Astrocyte (in vitro differentiated cells and primary cell): ENCODE measurements at places on chromosomes 7 and 10. TPM values are rescaled to one million over a fixed set of nuclear protein-coding genes. Genes with fewer than 3 reads are reported as not detected.

GRCh38 chr7:45007571-45008328, 7.7 kb downstream of the CCM2 start:
- DNase-seq = no peak

- DNase-seq = no peak
These were observed 45.9 kb upstream of the PTF1A start for GRCh38 chr10:23146258-23146657.

GNG11 gene
- 7.7 and 8.8 TPM in 2 replicates for total RNA-seq

GNGT1 gene
- total RNA-seq = not detected in 2 replicates

ZC3HAV1L gene
- 11.9 and 12.3 TPM in 2 replicates for total RNA-seq

ATP6V0E2 gene
- 14.2 and 16.0 TPM in 2 replicates for total RNA-seq

- DNase-seq = no peak
These were observed 221.5 kb upstream of the FOXK1 start for GRCh38 chr7:4460597-4460996.

DNA sequence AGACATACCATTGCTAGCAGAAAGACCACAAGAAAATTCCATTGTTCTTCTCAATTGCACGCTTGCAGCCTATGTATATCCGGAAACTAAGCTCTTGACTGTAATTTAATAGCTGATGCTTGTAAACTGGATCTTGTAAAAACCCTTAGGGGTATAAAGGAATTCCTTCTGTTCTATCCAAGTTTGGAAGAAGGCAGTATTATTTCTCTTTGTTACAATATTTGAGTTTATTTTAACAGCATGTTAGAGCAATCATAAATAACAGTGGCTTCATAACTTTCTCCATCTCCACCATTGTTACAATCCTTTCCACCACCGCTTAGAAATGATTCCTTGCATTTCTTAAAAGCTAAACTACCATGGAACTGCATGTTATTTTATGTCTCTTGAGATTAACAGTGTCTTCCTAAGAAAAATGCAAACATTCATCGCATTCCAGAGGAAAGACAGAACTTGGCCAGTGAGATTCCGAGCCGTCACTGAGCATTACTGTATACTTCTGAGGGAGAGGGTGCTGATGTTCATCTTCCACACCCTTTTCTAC, 92.5 kb downstream of the TRIL start:
- no peak for DNase-seq

CPN1 gene
- not detected in 2 replicates for total RNA-seq

CRYGN gene
- not detected in 2 replicates for total RNA-seq

DNA sequence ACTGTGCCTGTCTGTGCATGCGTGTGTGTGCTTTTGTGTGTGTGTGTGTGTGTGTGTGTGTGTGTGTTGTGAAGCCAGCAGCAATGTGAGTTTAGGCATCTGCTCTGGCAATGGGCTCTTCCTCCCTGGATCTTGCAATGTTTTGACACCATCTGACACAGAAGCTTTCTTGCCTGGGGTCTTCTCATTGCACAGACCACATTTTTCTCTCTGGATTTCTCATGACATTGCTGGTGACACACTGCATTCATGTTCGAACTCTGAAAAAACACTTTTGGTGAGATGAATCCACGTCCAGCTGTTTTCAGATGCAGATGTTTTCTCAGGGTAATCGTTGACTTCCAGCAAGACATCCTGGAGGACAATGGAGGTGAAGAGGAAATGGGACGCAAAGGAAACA, 63.0 kb upstream of the FZD8 start:
- DNase-seq = no peak

- DNase-seq = peak; percentile 66
These were observed 122.6 kb upstream of the ASAH2 start for GRCh38 chr10:50373821-50374501.

DNA sequence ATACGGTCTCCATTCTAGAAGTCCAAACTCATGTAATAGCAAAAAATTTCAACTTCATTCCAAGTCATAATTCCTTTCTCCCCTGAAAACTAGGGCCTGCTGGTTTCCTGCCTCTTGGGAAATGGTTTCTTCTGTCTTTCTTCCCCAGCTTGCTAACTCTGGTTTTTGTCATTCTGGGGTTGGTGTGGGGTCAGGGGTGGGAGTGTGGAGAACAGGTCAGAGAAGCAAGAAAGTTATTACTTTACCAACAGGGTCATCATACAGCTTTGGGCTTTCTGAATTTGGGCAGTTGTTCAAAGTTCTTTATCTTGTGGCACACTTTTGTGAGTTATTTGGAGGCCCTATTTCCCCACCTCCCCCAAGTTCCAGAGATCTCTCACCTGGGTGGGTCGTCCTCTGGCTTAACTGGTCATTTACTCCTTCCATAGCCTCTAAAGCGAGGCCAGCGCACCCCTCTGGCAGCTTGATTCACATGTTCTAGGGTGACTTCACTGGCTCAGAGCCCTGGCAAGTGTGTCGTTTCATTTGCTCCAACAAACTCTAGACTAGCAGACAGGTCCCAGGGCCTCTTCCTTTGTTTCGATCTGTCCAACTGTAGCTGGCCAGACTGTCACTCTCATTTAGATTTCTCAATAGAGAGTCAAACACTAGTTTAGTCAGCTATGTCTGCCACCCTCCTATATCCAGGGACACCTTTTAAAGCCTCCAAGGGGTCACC, 161.2 kb downstream of the JCAD start:
- DNase-seq = no peak
